ENCODE measurements at places on chromosomes 5 and 9.

- DNase-seq, result no peak
Observed at GRCh38 chr5:15263942-15264341, 236.0 kb upstream of the FBXL7 start.

DNA sequence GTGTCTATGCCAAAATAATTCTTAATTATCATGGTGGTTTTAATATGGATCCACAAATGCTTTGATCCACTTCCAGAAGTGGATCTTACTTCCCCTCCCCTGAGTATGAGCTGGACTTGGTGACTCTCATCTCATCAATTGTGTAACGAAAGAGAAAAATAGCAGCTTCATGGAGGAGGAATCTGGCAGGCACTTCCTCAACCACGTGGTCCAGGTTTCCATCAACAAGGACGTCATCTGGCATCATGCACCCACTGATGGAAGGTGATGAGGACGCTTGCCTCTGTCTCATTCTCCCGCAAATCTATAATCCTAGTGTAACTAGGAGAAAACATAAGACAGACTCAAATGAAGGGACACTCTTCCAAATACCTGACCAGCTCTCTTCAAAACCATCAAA, 54.6 kb upstream of the S1PR3 start:
- no peak for DNase-seq

GRCh38 chr5:142499591-142500226, 174.9 kb upstream of the SPRY4 start:
- DNase-seq, result no peak

DNA sequence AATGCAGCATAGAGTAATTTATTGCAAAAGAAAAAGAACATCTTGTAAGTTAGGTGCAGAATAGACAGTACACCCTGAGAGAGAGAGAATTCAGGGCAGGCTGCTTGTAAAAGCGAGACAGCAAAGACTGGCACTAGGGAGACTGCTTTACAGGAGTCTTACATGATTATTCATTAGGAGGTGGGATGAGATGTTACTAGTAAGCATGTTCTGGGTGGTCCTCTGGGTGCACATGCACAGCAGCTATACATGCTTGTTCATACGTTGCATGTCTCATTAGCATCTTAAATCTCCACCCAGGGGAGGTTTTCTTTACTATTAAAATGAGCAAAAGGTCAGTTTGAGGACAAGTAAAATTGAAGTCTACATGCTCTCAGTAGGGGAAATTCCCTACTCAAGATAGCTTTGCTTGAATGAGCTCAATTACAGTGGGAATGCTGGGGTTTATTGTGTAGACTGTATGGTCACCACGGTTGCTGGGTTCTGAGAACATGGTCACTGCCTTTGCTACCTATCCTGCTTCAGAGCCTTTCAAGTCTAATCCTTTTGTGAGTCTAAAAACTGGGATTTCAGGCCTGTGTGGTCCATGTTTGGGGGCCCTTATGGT, 60.6 kb downstream of the RGS7BP start:
- no peak for DNase-seq

GRCh38 chr9:91682806-91683205, 259.2 kb upstream of the NFIL3 start:
- no peak for DNase-seq

DNA sequence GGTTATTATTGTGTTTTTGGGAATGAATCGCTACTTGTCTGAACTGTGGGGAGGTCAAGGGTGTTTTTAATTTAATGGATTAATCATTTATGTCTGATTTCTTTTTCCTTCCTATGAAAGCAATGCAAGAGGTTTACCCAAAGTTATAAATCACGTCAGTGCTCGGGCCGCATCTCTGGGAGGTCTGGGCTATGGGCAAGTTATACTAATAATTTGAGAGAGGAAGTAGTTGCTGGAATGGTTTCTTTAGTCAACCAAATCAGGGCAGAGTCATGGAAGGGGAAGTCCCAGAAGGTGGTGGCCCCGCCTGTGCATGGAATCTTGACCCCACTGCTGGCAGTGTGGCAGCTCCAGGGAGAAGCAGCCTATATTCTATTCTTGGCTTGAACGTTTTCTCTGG, 180.2 kb downstream of the HSPA4 start:
- DNase-seq, result no peak

- no peak for DNase-seq
Observed at GRCh38 chr9:98916660-98917059, 27.0 kb upstream of the COL15A1 start.

- DNase-seq, result no peak
Observed at GRCh38 chr5:31763424-31763823, 124.5 kb downstream of the PDZD2 start.

- no peak for DNase-seq
Observed at GRCh38 chr5:74648835-74649293, 8.3 kb upstream of the ENC1 start.

GRCh38 chr9:127437497-127438264, 13.5 kb downstream of the ZNF79 start:
- DNase-seq, result no peak

- DNase-seq, result no peak
Observed at GRCh38 chr5:147167529-147167928, 67.3 kb upstream of the STK32A start.

GRCh38 chr5:34455098-34455497, 201.0 kb upstream of the RAI14 start:
- no peak for DNase-seq

DNA sequence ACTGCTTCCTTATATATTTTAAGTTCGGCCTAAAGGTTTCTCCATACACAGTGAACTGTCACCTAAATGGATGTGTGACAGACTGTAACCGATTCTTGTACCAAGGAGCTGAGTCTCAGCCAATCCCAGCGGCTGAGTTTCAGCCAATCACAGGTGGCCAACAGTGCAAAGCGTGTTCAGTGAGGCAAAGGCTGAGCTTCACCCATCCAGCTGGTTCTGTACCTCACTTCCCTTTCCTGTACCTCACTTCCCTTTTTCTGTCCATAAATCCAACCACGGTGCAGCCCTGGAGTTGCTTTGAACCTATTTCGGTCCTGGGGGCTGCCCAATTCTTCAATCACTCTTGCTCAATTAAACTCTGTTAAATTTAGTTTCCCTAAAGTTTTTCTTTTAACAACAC, 15.7 kb upstream of the TBC1D9B start:
- no peak for DNase-seq

DNA sequence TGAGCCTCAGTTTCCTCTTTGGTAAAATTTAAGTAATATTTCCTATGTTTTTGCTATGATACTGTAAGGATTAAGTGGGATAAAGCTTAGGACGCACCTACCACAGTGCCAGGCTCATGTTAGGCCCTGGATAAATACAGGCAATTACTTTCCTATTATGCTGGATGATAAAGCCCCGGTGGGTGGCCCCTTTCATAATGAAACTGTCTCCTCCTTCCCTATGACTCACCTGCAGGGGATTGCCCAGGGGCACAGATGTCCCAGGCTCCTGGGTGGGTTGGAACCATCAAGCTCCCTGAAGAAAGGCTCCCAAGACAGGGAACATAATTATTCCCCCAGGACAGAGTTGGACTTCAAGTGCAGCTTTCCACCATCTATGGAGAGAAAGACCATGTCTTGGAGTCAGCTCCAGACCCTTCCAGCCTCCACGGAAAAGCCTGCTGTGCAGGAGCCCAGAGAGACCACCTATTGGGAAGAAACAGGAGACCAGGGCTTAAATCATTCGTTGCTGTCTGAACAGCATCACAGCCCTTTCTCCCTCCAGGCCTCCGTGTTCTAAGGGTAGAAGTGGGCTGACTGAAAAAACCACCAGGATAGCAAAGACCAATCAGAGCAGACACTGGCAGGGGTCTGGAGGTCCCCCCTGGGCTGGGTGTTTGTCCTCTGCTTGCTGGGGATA, 43.2 kb upstream of the FOXE1 start:
- no peak for DNase-seq

GRCh38 chr9:73640971-73641370, 489.3 kb downstream of the ANXA1 start:
- no peak for DNase-seq

DNA sequence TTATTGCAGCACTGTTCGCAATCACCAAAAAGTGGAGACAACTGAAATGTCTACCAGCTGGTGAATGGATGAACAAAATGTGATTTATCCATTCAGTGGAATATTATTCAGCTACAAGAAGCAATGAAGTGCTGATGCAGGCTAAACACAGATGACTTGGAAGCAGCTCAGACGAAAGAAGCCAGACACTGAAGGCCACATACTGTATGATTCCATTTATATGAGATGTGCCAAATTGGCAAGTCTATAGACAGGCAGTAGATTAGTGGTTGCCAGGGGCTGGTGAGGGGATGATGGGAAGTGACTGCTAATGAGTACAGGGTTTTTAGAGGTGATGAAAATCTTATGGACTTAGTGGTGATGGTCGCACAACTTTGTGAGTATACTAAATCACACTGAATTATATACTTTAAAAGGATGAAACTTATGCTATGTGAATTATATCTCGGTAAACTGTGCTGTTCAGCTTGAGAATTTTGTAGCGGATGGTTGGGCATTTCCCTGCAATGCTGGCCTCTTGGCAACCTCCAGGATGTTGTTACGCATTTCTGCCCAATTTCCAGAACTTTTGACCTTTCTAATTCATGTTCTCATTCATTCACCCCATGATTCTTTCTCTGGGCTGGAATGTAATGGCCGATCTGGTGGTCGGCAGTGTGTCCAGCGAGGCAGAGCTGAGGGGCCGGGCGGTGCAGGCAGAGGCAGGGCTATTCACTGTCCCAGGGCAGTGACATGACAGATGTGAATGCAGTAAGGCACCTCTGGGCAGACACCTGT, 22.0 kb upstream of the WNK2 start:
- DNase-seq, result no peak

- no peak for DNase-seq
Observed at GRCh38 chr9:94923326-94924089, 197.0 kb downstream of the AOPEP start.

- no peak for DNase-seq
Observed at GRCh38 chr5:93299681-93300308, 281.2 kb downstream of the NR2F1-AS1 start.

DNA sequence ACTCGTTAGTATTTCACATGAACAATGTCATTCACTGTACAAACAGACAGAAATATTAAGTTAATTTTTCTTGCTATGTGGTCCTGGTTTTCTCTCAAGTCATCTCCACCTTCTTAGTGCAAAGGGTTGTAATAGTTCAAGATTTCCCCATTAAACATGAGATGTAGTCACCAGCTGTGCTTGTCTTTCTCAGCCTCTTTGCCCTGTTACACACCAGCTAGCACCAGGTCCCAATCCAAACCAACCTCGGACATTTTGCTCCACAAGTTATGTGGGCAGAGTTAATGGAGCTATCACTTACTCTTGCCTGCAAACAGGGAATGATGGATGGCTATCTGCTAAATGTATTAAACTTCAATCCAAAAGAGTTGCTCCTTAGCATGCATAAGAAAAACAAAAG, 328.1 kb downstream of the TLE1 start:
- DNase-seq, result no peak

GRCh38 chr5:42600441-42600840, 156.2 kb upstream of the CCDC152 start:
- no peak for DNase-seq

DNA sequence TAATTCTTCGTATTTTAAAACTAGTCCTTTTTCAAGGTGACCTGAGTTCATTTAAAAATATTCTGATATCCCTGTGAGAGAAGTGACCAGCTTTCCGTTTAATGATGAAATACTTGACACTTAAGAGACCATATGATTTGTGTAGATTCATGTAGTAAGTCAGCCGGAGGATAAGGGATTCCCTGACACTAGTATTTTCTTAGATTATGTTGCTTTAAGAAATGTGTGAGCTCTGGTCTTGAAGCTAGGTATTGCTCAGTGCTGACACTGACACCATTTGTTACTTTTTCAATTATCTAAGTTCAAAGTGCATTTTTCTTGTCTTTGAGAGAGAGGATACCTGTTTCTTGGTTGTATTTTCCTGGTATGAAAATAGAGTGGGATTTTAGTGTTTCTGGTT, 4.2 kb downstream of the NIPBL start:
- no peak for DNase-seq

DNA sequence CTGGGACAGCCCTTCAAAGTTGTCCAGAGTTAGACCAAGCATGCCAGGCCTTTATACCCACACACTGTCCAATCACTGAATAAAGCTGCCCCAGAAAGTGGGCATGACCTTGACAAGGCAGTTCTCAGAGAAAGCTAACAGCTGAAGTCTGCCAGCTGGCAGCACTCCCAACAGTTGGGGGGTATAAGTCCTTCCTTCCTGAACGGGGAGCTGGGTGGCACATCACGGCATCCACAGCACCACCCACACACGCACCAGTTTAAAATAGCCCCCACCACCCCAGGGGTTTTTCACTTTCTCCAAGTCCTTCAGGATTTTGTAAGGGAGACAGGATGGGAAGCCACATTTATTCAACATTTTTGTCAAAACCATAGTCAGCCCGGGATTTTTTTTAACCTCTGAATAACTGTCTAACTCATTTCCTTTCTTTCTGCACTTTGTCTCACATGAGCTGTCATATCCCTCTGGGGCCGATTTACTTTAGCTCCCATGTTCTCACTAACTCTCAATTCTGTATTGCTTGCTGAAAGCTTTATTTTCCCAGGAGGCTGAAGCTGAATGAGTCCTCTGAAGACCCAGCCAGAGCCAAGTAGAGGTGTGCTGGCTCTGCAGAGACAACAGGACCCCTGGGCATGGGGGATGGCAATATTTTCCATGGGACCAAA, 15.4 kb downstream of the FAM81B start:
- DNase-seq, result no peak

GRCh38 chr5:73865315-73865714, 239.3 kb downstream of the ARHGEF28 start:
- DNase-seq, result no peak

DNA sequence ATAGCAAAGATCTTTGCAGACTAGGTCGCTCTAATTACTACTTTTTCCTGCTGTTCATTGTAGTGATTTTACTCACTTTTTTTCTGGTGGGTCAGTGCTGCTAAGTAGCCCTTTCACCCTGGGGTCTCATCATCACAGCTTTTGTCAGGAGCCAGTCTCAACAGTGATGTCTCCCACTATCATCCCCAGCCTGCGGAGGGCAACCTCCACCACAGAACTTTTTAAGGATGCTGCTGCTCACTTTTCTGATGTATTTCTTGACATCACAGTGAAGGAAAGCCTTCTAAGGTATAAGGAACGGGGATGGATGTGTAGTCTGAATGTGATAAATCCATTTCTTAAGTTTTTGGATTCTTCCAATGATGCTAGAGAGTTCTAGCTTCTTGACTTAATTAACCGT, 242.5 kb upstream of the RIOK2 start:
- no peak for DNase-seq

DNA sequence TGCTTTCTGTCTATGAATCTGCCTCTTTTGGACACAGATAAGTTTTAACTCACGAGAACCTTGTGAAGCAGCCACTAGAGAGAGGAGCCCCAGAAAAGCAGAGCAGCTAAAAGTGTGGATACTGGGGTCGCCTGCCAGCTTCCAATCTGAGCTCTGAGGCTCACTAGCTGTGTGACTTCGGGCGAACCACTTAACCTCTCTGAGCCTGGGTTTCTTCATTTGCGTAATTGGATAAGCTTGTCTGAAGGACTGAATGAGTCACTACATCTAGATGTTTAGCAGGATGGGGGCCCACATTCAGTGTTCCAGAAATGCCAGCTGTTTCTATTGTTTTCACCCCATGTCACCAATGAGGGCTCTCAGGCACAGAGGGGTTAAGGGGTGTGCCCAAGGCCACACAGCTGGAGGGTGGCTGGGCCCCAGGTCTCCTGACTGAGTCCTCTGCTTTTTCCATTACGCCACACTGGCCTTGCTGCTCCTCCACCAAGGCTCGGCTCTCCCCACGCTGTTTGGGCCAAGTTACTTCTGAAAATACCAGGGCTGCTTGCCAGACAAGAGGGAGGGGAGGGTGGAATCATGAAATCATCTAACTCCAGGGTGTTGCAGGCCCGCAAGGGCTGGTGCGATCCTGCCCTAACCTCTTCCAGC, 36.2 kb downstream of the SH3PXD2B start:
- peak; percentile 38 for DNase-seq

GRCh38 chr5:119613937-119614336, 15.4 kb upstream of the FAM170A start:
- DNase-seq, result no peak
